Suprapubic skin (tissue), 4 donors: ENCODE measurements at places on chromosomes 6 and 20. TPM values are rescaled to one million over a fixed set of nuclear protein-coding genes. Genes with fewer than 3 reads are reported as not detected.

DNA sequence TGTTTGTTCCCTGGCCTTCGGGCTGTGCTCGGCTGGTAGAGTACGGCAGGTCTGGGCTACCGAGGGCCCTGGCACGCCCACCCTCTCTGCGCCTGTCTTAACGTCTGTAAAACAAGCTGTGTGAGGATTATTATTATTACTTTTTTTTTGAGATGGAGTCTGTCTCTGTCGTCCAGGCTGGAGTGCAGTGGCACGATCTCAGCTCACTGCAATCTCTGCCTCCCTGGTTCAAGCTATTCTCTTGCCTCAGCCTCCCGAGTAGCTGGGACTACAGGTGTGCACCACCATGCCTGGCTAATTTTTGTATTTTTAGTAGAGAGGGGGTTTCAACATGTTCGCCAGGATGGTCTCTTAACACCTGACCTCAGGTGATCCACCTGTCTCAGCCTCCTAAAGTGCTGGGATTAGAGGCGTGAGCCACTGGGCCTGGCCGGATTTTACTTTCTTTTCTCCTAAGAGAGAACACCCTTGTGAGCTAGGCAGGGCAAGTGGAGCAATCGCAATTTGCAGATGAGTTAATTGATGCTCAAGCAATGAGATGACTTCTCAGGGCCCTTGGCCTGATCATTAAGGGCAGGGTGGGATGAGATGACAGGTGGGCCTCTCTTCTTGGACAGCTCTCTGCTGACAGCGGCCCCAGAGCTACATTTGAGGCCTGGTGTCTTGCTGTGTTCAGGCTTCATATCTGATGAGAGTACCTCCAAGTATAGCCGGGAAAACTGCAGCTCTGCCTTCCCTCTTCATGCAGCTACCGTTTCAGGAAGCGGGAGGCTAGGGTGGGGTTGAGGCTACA is 859 bp upstream of the SMIM29 start:
- no peak for DNase-seq

- no peak for DNase-seq
These were observed 63.8 kb upstream of the UST start for GRCh38 chr6:148682990-148683389.

DNA sequence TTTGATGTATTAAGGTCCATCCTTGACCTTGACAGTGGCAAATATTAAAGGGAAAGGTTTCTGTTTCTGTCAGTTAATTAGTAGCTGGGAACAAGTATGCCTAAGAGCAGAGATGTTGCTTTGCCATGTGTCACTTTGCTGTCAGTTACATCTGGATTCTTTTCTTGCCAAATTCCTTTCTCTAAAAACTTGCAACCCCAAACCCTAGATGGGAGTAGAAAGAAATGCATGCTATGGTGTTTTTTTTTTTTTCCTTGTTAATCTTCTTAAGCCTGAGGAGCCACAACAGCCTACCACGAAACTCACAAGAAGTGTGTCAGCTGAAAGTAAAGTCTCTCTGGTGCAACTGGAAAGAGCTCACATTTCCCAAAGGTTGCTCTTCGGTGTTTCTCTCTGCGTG is 18.0 kb upstream of the CLDN20 start:
- no peak for DNase-seq

DNA sequence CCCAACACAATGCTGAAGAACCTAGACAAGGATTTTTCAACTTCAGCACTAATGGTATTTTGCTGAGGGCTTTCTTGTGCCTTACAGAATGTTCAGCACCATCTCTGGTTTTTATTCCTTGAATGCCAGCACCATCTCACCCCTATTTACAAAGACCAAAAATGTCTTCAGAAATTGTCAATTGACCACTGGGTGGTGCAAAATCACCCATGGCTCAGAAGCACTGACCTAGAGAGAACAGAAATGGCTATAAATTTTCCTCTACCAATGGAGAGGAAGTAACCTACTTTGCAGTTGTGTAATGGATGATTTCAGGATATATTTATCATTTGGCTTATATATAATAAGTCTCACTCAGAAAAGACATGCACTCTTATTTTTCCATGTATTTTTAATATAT is 431.0 kb upstream of the IRAK1BP1 start:
- no peak for DNase-seq

CDH26 gene
- 2.2 TPM for total RNA-seq

DNA sequence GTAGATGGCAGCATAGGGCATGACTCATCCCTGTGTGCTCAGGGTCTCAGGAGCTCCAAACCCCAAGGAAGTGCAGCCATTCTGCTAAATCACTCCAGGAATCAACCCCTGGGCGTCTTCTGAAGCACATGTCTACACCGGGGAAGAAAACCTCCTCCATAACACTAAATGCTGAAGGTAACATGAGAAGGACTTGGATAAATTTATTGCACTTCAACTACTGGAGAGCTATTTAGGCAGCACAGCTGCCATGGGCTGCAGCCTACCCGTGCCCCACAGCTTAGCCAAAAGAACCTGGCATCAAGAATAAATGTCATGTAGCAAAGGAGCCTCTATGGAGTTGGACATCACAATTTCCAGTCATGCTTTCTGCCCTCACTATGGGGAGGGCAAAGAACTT is 152.4 kb upstream of the PROKR2 start:
- no peak for DNase-seq

- no peak for DNase-seq
These were observed 330.8 kb upstream of the DEFB112 start for GRCh38 chr6:50380406-50381098.

DNA sequence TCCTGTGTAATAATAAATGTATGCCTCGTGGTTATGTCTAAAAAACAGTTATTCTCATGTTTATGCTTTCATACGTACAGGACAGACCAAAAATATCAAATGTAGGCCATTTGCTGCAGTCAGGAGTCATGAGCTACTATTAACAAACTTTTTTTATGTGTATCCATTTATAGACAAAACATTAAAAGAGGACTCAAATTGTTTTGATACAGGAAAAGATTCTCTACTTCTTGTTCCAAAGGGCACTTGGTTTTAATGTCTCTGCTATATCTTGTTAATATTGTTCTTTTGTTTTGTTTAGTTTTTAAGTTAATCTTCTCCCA is 155.2 kb downstream of the ZDHHC14 start:
- DNase-seq, result no peak

DNA sequence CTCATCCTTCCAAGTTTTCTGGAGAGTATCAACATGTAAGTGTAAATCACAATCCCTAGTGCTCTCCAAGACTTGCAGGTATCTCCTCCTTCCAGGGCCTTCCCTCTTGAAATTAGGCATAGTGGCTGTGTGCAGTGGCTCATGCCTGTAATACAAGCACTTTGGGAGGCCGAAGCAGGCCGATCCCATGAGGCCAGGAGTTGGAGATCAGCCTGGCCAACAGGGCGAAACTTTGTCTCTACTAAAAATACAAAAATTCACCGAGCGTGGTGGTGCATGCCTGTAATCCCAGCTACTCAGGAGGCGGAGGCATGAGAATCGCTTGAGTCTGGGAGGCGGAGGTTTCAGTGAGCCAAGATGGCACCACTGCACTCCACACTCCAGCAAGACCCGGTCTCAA is 9.4 kb upstream of the ANGPT4 start:
- peak; percentile 20 for DNase-seq

DNA sequence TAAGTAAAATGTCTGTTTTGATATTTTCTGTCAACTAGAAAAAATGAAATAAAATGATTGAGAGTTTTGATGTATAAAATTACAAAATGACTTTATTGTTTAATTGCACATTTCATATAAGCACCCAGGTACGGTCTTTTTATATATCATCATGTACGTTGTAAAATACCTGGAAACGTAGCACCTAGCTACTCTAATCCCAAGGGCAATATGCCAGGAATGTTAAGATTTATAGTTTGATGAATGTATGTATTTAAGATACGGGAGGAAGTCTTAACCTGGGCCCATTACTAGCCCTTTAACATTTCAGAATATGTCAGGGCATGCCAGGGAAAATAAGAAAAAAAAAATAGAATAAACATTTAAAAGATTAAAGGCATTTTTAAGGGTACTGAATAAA is 490.9 kb upstream of the NRSN1 start:
- no peak for DNase-seq

DNA sequence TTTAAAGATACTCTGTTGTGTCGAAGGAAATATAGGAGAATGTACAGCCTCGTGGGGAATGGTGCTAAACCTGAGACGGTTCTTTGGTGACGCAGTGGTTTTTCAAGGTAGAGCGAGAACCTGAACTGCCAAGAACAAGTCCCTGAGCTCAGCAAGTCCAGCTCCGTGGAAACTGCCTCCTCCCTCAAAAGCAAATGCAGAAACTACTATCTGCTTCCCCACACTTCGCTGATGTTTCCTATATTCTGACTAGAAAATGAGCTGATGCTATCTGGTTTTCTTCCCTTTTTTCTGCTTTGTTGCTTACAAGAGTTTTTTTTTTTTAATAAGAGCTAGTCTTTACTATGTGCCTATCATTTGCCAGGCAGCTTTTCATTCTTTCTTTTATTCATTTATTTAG is 85.3 kb upstream of the LY86 start:
- no peak for DNase-seq

DNA sequence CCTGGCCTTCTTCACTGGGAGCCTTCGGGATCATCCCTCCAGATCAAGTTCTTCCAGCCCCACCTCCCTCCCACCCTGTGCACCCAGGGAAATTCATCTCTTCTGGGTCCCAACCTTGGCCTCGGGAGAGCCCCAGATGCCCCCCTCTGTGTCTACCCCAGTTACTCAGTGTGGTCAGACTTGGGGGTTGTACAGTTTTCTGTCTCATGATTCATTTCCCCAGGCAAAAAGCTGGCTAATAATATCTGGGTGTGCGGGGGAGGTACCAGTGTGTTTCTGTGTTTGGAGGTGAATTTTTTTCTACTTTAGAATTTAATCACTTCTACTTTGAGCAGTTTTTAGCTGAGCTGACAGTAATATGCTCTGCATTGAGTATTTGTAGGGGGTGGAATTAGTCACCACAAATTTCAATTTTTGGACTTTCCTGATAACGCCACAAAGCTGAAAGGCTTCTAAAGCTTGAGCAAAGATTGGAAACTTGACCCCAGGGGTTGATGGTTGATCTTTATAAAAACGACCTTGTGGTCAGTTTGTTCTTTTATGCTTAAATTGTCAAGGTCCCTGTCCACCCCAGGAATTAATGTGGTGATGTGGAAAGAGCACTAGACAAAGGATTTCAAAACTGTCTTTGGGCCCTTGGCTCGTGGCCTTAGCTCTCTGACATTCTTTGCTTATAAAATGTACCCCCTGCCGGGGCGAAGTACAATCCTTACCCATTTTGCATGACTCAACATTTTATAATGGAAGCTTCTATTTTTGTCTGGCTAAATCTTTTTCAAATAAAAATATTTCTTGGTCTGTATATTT is 284.7 kb upstream of the TAB2 start:
- DNase-seq, result no peak

SLC17A2 gene
- not detected for total RNA-seq

SLC16A10 gene
- total RNA-seq, result 23.1 TPM

DNA sequence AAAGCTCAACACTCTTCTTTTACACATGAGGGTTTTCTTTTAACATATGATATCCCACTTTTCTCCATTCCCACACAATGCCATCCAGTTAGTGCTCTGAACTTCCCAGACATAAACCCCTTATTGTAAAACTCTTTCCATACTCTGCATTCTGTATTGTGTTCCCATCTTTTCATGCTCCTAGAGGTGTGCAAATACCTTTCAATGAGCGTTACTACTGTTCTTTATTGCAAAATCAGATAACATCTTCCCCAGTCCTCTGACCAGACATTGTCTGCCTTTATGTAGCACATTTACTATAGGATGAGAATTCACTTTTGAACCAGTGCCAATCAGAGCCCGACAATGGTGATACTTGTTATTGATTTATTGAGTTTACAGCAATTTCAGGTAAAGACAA is 296.2 kb downstream of the GRIK2 start:
- DNase-seq, result no peak
